ENCODE measurements at places on chromosomes 7 and 10.

DNA sequence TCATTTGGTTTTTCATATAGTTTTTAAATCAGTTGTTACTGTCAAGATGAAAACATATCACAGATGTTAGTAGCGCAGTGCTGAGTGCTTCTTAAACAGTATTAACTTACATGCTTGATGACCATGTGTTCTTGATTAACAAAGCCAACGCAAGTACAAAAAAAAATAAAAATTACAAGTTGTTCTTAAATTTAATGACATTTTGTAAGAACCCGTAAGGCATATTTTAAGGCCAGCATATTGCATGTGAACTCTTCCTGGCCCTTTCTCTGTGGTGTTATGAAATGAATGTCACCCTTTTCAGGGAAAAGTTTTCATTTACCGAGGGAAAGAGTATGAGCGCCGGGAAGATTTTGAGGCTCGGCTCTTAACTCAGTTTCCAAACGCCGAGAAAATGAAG lies 140.4 kb upstream of the NPS start:
- DNase-seq = no peak

- no peak for DNase-seq
Measured at GRCh38 chr10:111996103-111996502, 187.5 kb downstream of the GPAM start.

GRCh38 chr10:97849687-97850402 lies at the start of gene GOLGA7B:
TSS of gene GOLGA7B (plus strand) at chr10:97849843. CDS start at chr10:97850304, 461 bp downstream.
- DNase-seq = peak; percentile 48

DNA sequence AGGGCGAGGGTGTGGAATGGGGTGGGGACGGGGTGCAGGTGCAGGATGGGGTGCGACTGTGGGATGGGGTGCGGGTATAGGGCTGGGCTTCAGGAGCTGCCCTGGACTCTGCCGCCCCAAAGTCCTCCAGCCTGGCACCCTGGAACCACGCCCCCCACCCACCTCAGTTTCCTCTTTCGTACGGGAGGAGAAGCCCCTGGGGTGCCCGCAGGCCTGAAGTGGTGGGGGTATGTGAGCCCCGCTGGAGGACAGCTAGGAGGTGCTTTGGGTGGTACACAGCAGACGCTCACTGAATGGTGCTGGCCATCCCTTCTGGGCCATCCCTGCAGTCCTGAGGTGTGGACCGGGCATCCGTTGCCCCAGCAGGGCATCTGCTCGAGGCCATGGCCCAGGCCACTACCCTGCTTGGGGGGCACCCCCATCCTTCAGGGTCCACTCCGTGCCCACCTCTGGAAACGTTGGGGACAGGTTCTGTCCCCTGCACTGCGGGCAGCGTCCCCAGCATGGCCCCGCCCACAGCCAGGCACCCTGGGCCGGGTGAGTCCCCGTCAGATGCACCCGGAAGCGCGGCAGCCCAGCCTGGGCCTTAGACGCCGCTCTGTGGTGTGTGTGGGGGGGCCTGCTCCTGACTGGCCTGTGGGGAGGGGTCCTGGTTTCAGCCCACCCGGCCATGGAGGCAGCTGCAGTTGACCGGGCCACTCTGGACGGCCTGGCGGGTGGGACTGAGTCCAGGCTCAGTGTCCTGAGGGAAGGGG lies 41.6 kb downstream of the UNCX start:
- no peak for DNase-seq

- no peak for DNase-seq
Measured at GRCh38 chr10:121518333-121518732, 79.9 kb downstream of the FGFR2 start.

DNA sequence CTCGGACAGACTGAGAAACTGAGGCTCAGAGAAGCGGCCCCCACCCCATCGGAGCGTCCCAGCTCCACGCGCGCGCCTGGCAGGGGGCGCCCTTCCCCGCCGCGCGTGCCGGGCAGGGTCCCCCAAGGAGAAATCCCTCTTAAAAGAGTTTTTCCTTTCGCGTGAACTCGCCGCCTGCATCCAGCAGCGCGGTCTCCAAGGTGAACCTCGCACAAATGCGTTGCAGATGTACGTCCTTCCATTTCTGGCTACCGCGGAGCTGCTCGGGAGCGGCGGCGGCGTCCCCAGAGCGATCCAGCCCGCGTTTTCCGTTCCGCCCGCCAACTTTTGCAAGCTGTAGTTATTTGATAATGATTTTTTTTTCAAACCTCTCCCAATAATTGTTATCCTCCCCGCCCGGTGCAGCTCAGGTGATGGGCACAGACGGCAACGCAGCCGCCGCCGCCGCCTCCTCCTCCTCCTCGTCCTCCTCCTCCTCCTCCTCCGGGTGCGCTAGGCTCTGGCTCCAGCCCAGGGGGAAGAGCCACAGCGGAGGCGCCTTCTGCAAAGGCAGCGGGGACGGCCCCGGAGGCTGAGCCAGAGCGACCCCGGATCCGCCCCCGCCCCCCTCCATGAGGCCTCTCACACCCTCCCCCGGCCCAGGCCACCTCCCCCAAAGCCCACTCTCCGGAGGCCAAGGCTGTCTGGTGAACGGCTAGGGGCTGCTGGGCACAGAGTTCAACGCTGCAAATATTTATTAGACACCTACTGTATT lies 74.0 kb upstream of the CUX1 start:
- no peak for DNase-seq
